ENCODE measurements at places on chromosomes 12 and 14.

DNA sequence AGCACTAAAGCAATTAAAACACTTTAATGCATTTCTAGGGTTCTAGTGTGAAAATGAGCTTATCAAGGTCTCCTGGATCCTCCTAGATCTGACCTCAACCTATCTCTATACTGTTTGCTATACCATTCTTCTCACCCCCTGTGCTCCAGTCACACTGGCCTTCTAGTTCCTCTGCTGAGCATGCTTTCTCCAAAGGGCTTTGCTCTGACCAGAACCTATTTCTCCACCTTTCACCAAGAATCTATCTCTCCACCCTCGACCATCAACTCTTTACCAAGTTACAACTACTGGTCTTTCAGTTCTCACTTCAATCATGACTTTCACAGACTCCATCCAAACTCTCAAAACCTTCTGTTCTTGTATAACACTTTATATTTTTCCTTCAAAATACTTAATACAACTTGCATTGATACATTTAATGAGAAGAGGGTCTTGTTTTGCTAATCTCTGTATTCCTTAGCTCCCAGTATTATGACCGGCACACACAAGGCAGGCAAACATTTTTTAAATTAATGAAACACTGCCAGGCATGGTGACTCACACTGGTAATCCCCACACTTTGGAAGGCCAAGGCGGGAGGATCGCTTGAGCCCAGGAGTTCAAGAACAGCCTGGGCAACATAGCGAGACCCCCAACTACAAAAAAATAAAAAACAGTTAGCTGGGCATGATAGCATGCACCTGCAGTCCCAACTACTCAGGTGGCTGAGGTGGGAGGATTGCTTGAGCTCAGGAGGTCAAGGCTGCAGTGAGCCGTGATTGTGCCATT, 22.8 kb downstream of the PPP1R12A start:
- no peak for DNase-seq

- DNase-seq = no peak
These were observed 73.3 kb upstream of the PLXNC1 start for GRCh38 chr12:94074980-94075629.

- DNase-seq = no peak
These were observed 33.7 kb upstream of the KTN1 start for GRCh38 chr14:55546212-55546874.

DNA sequence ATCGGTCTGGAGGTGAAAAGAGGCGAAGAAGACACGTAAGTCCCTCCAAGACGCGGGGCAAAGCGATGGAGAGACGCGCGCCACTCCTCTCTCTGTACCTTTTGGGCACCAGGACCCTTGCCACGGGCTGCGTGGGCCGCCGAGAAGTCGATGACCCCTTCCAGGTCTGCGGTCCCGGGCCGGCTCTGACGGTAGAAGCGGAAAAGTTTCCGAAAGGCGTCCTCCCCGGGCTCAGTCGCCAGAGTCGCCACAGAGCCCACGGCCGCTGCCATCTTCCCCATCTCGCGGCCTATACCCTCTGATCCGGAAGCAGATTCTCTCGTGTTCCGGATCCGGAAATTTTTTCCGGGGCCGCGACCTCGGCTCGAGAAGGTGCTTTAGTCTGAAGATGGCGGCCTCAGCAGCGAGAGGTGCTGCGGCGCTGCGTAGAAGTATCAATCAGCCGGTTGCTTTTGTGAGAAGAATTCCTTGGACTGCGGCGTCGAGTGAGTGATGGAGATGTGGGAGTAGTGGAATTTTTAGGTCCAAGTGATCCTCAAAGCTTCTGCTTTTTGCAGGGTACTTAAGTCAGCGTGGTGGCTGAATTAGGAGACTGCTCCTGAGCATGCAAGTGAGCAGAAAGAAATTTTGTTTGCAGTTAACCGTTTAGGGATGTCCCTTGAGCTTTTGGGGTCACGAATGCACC, at the start of the genes ALKBH1 and SLIRP:
ALKBH1 (minus strand) TSS at position 300 of the 685 bp plus-strand sequence; CDS start at position 281, 19 bp downstream.
SLIRP (plus strand) TSS at position 380 of the 685 bp plus-strand sequence; CDS start at position 389, 9 bp downstream.
- DNase-seq = peak; percentile 88

- no peak for DNase-seq
These were observed 407.5 kb downstream of the PCNX1 start for GRCh38 chr14:71314717-71315116.

GRCh38 chr12:76866726-76867125, 12.1 kb downstream of the CSRP2 start:
- no peak for DNase-seq

GRCh38 chr12:98419795-98420404, 95.5 kb upstream of the TMPO start:
- DNase-seq = no peak

- no peak for DNase-seq
These were observed 108.6 kb downstream of the VRK1 start for GRCh38 chr14:96905825-96906224.

DNA sequence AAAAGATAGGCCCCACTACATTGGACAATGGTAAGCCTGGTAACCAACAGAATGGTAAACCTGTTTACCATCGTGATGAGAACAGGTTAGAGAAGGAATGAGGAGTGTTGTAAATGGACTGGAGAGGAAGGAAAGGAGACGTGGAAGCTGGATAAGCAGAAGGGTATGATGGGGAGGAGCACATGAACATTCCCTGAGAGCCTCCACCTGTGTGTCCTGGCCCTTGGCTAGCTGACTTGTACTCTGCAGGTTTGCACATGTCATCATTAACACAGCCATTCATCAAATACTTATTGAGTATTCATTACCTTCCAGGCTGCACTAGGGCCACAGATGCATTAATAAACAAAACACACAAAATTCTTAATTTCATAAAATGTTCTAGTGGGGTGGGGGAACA, 4.3 kb upstream of the IL26 start:
- DNase-seq = no peak

DNA sequence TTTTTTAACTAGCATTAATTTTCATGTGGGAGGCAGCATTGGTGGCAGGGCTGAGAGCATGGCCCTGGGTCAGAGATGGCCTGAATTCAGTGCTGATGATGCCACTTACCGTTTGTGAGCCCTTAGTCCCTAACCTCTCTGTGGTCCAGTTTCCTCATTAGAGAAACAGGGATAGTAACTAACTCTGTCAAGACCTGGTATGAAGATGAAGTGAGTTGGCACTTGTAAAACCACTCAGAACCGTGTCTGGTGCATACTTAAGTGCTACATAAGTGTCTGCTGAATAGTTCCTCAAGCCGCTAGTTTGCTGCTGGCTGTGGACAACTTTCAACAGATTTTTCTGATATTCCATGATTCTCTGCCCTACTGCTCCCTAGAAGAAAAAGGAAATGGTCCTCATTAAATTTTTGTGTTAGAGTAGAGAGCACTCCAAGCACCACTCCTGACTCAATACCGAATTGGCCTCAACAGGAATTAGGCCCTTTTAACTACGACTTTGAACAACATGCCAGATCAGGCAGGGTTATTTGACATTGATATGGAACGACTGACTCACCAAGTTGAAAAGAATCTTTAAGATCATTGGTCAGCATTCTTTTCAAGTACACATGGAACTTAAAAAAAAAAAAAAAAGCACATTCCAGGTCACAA, 250.2 kb downstream of the ANO2 start:
- DNase-seq = no peak

DNA sequence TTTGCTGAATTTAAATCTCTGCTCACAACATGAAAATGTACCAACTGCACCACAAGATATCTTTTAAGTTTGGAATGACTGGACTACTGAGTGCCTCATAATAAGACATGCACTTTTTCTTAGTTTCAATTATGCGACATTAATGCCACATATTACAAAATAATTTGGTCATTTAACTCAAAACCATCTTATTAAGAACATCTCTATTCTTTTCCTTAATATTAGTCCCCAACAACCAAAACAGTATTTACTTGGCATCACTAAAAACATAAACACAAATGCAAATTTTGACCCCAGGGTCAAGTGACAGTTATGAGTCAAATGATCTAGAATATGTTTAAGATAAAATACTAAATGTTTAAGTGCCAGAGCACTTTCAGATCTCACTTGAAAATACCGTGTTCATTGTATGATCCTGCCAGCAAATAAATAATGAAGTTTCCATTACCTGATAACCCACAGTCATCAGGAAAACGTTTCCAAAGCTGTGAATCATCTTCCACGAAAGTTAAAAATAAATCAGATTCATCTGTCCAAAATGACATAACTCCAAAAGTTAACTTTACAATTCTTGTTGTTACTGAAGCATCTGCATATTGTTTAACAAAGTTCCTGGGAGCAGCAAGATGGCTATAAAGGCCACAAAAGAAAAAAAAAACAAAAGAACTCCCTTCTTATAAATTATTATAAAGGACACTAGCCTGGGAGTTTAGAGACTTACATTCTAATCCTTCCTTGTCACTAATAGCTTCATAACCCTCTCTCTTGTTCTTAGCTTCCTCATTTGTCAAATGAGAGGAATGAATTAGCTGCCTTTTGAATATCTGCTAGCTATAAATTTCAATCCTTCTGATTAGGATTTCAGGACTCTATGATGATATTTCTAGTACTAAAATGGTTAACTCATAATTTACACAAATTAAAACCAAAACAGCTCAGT, 30.5 kb upstream of the AP4S1 start:
- DNase-seq = no peak

Data from PC-9 (cell line).